ENCODE measurements at places on chromosomes 5 and 9.

- no peak for DNase-seq
These were observed 1.9 kb upstream of the BRD3 start for GRCh38 chr9:134069480-134070399.

DNA sequence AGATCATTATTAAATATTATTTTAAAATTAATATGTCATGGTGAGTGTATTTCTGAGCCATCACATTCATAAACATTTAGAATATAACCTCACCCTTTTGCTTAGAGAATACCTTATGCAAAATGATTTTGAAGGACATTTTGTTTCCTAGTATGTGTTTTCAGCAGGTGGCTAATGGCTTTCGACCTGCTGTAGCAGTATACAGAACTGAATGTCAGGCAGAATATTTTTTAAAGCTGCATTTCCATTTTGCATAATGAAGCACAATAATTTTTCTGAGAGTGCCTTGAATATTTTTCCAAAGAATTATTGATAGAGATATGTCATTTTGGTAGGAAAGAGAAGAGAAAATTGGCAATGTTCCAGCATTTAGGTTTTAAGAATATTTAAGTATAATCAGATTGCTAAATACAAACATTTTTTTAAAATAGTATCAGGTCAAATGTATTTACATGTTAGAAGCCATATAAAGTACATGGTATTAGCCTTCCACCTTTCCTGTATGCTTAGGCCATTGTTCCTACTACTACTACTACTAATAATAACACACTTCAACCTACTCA lies 42.3 kb downstream of the PAM start:
- no peak for DNase-seq

DNA sequence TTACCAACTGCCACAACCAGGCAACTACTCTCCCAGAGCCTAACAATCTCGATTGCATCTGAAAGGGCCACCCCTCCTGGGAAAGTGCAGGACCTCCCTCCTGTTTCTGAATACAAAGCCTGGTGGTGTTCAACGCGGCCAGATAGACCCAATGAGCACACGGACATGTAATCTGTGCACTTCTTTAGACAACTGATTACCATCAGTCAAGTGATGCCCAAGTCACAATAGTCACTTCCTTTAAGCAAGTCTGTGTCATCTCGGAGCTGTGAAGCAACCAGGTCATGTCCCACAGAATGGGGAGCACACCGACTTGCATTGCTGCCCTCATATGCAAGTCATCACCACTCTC lies 739 bp downstream of the C9orf72 start:
- DNase-seq: peak; percentile 25

GRCh38 chr9:132582786-132583583 lies 579 bp downstream of the BARHL1 start:
- no peak for DNase-seq

GRCh38 chr5:161165998-161166660 lies 314.1 kb upstream of the ATP10B start:
- DNase-seq: no peak

DNA sequence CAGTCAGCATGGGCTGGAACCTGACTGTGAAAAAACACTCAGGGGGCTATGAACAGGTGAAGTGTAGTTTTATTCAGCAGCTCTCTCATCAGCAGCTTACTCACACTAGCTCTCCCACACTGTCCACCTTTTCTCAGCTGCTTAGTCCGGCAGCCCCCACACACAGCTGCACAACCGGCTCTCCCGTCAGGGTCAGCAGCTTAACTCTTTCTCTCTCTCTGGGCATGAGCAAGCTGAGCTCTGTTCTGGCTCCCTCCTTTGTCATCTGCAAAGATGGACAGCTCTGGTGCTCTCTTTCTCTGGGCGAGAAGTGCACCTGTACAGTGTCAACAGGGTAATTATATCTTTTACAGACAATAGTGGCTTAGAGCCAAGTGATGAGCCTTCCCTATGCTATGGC lies 8.2 kb downstream of the DMAC1 start:
- no peak for DNase-seq

DNA sequence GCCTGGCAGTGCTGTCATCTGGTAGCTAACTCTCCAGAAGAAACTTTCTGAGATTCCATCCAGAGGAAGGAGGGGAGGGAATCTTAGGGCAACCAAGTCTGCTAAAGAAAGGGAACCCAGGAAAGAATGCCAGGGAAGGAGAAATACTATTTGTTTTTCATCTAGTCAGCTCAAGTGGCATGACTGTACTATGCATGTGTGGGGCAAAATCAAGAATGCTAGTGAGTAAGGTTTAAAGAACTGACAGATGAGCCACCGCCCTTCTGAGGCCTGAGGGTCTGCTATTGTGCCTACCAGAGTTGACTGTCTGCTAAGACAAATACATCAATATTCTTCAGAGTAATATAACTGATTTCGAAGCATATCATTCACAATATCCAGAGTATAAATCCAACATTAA lies 204.2 kb downstream of the SLC12A2 start:
- DNase-seq: no peak

- DNase-seq: no peak
These were observed 2.2 kb downstream of the FAM78A start for GRCh38 chr9:131273856-131274673.

- DNase-seq: no peak
These were observed 24.5 kb upstream of the IDNK start for GRCh38 chr9:83598487-83598886.

- no peak for DNase-seq
These were observed 8.4 kb upstream of the IL6ST start for GRCh38 chr5:56003179-56003578.

- no peak for DNase-seq
These were observed 178.3 kb downstream of the DEPDC1B start for GRCh38 chr5:60521376-60522291.

GRCh38 chr5:126004636-126005035 lies 418.6 kb upstream of the GRAMD2B start:
- no peak for DNase-seq

All from SJCRH30 (cell line).